ENCODE measurements at places on chromosomes 12 and 14.
A peak's percentile ranks its signal among the peaks of the same experiment; 100 is the strongest.

DNA sequence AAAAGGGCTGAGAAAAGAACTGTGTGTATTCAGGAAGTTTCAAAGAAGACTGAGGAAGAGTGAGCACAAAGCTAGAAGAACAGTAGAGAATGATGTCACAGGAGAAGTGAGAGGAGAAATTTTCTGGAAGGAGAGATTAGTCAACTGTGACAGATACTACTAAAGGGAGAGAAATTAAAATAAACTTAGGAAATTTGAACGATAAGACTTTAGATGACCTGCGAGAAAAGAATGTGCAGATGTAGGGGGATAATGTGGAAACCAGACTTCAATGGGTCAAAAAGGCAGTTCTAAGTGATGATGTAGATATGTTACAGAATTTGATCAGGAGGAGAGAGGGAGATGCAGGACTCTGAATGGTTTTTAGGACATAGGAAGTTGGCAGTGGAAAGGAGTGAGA is 287.4 kb downstream of the SYT1 start:
- no peak for DNase-seq

DNA sequence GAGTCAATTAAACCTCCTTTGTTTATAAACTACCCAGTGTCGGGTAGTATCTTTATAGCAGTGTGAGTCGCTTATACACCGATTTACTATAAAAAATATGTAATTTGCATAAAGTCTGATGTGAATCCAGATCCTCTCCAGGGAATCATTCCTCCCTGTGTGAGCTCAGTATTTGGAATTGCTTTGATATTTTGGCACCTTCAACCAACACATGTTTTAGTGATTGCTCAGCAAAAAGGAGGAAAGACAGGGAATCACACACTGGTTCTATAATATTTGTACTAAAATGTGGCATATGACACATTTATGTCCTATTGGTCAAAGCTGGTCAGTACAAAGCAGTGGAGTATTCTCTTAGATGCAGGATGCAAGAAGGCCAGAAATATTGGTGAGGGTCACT is 703.9 kb upstream of the ATXN7L3B start:
- no peak for DNase-seq

DNA sequence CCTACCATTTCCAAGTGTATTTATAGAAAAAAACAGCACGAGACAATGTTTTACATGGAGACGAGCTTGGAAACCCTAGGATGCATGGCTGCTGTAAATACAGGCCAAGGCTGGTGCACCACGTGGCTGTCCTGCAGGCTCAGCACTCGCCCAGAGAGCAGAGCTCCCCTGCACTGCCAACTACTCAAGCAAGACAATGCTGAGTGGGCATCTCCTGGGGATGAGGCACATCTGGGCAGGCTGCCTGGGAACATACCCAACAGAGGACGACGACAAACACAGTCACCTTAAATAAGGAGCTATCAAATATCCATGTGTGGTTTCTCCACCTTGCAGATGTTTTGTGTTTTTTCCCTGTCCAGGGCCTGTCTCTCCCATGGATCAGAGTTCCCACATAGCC is 128.3 kb upstream of the PRMT8 start:
- DNase-seq = peak; percentile 73

- no peak for DNase-seq
Measured at GRCh38 chr12:116661341-116661740, 76.5 kb downstream of the SPRING1 start.

DNA sequence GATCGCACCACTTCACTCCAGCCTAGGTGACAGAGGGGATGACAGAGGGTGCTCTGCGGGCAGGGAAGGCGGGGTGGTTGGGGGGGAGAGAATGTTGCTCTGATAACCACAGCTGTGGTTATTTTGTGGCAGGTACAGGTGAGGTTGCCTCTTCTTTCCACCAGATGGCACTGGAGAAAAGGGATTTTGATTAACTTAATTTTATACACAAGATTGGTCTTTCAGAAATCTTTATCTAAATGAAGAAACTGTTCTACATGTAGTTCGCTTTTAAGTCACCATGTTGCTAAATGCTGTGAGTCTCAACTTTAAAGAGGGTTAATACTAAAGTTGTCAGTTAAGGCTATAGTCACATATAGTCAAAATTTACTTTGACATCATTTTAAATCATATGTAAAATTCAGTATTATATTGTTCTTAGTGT is 25.7 kb downstream of the FGF23 start:
- DNase-seq = peak; percentile 9

- DNase-seq = no peak
Measured at GRCh38 chr12:7324176-7324575, 20.3 kb downstream of the ACSM4 start.

GRCh38 chr12:108097160-108097911 is 31.8 kb upstream of the WSCD2 start:
- no peak for DNase-seq

DNA sequence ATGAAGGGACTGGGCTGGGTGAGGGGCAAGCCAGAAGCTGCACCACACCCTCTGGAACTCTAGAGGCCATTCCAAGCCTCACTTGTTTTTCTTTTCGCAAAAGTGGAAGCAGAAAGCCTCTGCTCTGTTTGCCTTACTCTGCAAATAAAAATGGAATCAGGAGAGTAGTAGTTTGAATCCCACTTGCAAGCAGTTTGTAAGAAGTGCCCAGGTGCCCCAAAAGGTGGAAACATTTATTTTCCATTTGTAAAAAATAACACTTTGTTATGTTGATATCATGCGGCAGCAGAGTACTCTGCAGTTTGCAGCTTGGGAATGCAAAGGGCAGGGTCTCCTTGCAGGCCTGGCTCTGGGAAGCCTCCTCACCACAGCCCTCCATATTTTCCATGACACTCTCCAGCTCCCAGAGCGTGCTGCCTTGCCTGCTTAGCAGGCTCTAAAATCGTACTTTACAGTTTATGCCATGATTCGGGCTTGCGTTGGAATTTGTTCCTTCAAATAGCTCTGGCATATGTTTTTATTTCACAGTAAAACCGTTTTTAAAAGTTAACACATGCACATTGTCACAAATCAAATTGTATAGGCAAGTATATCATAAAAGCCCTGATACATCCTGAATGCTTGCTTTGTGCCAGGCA is 20.0 kb downstream of the TUNAR start:
- DNase-seq = no peak

DNA sequence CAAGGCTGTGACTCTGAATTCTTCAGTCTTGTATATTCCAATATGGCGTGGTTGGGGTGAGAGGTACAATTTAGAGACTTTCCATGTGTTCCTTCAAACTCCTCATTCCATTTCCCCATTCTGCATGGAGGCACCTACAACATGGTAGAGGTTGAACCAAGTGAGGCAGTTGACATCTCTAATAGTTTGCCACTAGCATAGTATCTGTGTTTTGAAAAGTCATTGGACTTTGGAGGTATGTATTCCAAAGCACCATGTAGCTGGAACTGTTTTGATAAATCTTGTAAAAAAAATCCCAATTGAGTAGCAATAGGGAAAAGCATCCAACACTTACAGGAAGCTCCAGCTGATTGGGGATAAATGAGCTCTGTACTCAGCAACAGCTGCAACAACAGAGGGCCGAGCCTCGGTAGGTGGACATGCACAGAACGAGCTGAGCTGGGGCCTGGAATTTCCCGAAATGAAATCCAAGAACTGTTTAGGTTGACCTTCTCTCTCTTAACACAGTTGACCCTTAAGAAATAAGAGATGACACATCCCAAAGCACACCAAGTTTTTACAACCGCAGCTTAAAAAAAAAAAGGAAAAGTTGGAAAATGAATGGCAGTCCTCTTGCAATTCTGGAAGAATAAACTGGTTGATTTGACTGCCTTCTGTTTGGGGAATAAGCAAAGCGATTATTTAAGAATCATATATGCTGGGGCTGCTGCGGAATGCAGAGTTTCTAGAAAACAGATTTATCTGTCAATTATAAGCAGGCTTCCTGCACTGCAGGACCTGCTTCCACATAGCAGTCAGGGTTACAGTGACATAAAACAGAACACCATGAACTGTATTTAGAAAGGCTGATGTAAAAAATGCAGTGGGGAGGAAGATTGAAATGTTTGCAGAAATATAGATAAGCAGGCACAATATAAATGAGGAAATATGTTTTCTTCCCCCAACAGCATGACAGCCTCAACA is 194.6 kb upstream of the KRR1 start:
- DNase-seq = peak; percentile 94

- DNase-seq = no peak
Measured at GRCh38 chr14:59816941-59817340, 53.6 kb downstream of the RTN1 start.

- no peak for DNase-seq
Measured at GRCh38 chr12:25423355-25424050, 129.6 kb downstream of the LMNTD1 start.

GRCh38 chr12:50032854-50033581 is 7.7 kb upstream of the RACGAP1 start:
- no peak for DNase-seq

Measured in renal pelvis (tissue), 12 donors.